ENCODE measurements at places on chromosomes 11 and 22. TPM values are rescaled to one million over a fixed set of nuclear protein-coding genes. Genes with fewer than 3 reads are reported as not detected.

DNA sequence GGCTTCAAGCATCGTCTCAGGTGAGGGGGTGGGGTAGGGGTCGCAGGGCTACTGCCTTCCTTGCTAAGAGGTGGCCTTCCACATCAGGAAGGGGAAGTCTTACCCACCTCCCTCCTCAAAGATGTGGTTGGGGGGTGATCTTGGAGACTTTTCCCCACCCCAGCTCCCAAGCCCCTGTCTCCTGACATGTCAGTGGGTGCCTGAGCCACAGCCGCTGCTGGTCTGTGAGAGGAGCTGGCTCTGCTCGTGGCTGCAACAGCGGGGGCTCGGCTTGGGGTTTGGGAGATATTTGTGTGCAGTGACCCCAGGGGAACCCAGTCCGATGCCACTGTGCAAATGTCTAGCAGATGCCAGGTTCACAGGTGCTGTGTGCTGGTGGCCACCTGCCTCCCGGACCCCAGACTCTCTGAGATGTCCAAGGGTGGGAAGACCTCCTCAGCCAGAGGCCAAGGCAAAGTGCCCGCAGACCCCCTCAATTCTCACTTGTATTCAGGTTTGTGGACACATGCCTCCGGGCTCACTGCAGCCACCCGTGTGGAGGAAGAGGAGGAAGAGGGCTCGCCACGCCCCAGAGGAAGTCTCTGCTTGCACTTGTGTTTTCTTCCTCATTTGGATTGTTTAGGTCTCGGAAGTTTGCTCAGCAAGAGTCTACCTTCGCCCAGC is 1.9 kb downstream of the KCNQ1 start:
- H3K36me3 ChIP-seq: no peaks in the 10 kb centered on the region
- peaks cover 28% of the 10 kb centered on the region for H3K4me1 ChIP-seq
- no peaks in the 10 kb centered on the region for H3K27me3 ChIP-seq

GRCh38 chr11:23320131-23320530 is 459.9 kb upstream of the CCDC179 start:
- no peaks in the 10 kb centered on the region for H3K36me3 ChIP-seq
- DNase-seq: no peak
- no peaks in the 10 kb centered on the region for H3K27me3 ChIP-seq
- H3K4me3 ChIP-seq: no peak overlapping the region
- H3K27ac ChIP-seq: no peak overlapping the region

DNA sequence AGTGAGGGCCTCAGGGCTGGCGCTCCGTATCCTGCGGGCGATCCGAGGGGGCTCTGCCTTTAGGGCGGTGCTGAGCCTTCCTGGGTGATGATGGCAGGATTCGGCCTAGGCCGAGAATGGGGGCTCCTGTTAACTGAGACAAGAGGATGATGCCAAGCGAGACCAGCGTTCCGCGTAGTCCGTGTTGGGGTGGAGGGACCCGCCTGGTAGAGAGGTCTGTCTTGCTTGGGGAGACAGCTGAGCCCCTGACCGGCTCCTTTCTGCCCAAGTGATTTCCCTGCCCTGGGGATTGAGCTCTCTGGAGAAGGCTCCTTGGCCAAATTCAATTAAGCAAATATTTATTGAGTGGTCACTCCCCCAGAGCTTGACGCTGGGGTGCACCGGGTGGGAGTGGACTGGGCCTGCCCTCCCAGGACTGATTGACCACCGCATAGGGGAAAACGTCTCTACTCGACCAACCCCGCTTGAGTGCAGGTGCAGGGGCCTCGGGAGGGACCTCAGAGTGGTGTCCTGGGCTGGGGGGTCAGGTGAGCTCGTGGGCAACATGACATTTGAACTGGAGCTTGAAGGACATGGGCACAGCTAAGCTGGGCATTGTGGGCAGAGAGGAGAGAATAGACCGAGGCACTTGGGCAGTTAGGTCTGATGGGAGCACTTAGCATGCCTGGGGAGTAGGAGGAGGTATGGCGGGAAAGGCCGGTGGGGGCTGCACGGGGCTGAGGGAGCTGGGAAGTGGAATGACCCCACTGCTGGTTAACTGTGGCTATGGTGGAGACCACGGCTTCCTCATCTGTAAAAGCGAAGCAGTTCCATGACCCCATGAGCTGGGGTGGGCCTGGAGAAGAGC is 1.1 kb downstream of the GNAZ start:
- no peaks in the 10 kb centered on the region for H3K36me3 ChIP-seq
- peaks cover 15% of the 10 kb centered on the region for H3K27me3 ChIP-seq
- H3K4me3 ChIP-seq: peak overlapping the region; percentile 68
- H3K4me1 ChIP-seq: peaks cover 19% of the 10 kb centered on the region
- DNase-seq: no peak

- H3K27ac ChIP-seq: no peak overlapping the region
- peak; percentile 47 for DNase-seq
- H3K27me3 ChIP-seq: peaks cover 10% of the 10 kb centered on the region
- no peak overlapping the region for H3K4me3 ChIP-seq
- peaks cover 4% of the 10 kb centered on the region for H3K4me1 ChIP-seq
- H3K36me3 ChIP-seq: no peaks in the 10 kb centered on the region
These were observed 63.5 kb upstream of the CAPRIN1 start for GRCh38 chr11:33987975-33988580.

GRCh38 chr11:61777234-61778090 is 14.9 kb downstream of the TMEM258 start:
- no peaks in the 10 kb centered on the region for H3K36me3 ChIP-seq
- H3K4me1 ChIP-seq: peaks cover 10% of the 10 kb centered on the region
- H3K27me3 ChIP-seq: no peaks in the 10 kb centered on the region

- no peaks in the 10 kb centered on the region for H3K36me3 ChIP-seq
- peaks cover 16% of the 10 kb centered on the region for H3K4me1 ChIP-seq
- no peak overlapping the region for H3K4me3 ChIP-seq
- no peaks in the 10 kb centered on the region for H3K27me3 ChIP-seq
- no peak for DNase-seq
These were observed 12.1 kb downstream of the CPSF7 start for GRCh38 chr11:61417670-61418069.

DNA sequence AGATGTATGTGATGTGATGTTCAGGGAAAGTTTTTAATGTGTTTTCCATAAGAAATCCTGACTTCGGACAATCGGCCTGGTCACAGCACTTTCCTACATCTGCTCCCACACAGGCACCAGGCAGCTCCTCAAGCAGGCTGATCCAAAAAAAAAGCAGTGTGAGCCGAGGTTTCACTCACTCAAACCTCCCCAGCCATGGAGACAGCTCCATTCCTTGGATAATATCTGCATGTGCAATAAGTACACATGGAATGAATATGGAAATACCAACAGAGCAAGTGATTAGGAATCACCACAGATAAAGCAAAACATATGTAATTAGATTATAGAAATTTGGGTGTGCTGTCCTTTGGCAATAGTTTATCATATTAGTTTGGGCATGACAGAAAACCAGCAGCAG is 88.8 kb upstream of the API5 start:
- no peak overlapping the region for H3K27ac ChIP-seq
- no peaks in the 10 kb centered on the region for H3K4me1 ChIP-seq
- no peak for DNase-seq
- no peak overlapping the region for H3K4me3 ChIP-seq
- no peaks in the 10 kb centered on the region for H3K36me3 ChIP-seq

DNA sequence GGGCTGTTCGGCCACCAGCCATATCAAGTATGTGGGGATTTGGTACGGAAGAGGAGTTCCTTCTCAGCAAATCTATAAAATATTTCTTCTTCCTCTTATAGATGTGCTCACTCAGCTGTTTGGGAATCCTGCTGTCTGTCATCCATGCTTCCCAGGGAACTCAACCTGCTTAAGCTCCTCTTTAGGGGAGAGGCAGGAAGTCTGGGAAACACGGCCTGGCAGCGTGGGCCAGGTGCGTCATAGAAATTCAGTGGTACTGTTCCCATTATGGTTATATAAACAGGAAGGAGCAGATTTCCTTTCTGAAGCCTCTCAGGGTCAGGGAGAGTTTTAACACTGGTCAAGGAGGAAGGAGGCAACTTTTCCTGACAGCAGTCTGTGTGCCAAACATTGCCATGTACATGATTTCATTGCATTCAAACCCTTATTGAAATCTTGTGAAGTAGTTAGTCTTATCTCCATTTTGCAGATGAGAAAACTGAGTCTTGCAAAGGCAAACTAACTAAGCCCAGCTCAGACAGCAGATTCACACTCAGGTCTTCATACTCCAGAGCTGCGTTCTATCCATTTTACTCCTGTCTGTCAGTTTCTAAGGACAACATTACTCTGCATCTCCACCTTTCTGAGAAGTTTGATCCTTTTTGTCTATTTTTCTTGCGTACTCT is 35.4 kb upstream of the AMOTL1 start:
- H3K4me3 ChIP-seq: no peak overlapping the region
- no peak overlapping the region for H3K27ac ChIP-seq
- peaks cover 43% of the 10 kb centered on the region for H3K27me3 ChIP-seq
- H3K36me3 ChIP-seq: no peaks in the 10 kb centered on the region

DNA sequence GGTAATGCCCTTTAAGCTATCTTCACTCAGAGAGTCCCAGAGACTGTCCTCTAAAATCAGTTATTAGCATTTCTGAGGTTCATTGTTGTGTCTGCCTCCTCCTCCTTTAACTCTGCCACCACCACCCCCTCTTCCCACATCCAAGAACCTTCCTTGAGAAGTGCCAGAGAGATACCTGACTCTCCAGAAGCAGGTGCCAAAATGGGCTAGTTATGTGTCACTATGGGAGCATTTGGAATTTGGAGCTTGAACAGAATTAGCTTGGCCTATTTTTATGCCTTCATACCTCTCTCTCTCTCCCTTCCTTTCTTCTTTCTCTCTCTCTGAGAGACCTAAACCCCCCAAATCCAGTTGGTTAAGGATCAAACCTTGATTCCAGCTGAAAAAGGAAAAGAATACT is 75.9 kb downstream of the AMOTL1 start:
- peaks cover 41% of the 10 kb centered on the region for H3K27me3 ChIP-seq
- H3K4me3 ChIP-seq: no peak overlapping the region
- no peaks in the 10 kb centered on the region for H3K4me1 ChIP-seq
- no peak for DNase-seq
- H3K36me3 ChIP-seq: no peaks in the 10 kb centered on the region

DNA sequence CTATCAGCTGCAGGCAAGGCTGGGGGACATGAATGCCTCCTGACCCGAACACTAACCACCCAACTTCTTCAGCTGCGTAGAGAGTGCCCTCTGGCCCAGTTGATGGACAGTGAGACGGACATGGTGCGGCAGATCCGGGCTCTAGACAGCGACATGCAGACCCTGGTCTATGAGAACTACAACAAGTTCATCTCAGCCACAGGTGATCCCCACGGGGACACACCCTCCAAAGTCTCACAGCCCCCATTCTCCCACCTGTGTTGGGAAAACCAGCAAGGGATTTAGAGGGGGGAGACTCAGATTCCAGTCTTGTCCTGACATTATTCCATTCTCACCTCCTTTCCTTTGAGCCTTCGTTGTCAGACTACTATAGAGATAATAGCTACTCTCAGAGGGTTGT is 912 bp downstream of the VPS51 start:
- peak overlapping the region; percentile 77 for H3K27ac ChIP-seq
- no peaks in the 10 kb centered on the region for H3K36me3 ChIP-seq
- no peaks in the 10 kb centered on the region for H3K27me3 ChIP-seq
- no peak for DNase-seq

DNA sequence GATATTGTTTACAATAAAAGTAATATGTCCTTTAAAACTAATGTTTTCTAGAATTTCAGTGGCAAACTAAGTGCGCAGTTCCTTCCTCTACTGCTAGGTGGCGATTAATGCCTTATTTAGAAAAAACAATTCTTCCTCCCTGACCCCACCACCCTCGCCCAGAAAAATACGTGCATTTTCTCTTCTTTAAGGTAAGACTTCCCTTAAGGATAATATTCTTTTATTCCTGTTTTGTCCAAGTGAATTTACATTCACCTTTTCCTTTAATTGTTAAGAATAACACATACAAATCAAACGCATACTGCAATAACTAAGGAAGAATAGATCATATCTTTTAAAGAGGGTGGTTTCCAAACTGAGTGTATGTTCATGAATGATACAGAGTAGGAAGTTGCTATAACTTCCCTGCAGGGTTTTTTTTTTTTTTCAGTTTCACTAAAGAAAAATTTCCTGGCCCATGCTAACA is 17.0 kb upstream of the PSMA1 start:
- peak overlapping the region; percentile 89 for H3K27ac ChIP-seq
- no peaks in the 10 kb centered on the region for H3K36me3 ChIP-seq
- H3K4me1 ChIP-seq: peaks cover 3% of the 10 kb centered on the region
- H3K27me3 ChIP-seq: no peaks in the 10 kb centered on the region

- H3K36me3 ChIP-seq: peaks cover 2% of the 10 kb centered on the region
- H3K4me1 ChIP-seq: peaks cover 45% of the 10 kb centered on the region
- DNase-seq: no peak
- H3K27me3 ChIP-seq: no peaks in the 10 kb centered on the region
- peak overlapping the region; percentile 94 for H3K27ac ChIP-seq
These were observed 50.2 kb downstream of the LIF start for GRCh38 chr22:30196141-30196879.

DNA sequence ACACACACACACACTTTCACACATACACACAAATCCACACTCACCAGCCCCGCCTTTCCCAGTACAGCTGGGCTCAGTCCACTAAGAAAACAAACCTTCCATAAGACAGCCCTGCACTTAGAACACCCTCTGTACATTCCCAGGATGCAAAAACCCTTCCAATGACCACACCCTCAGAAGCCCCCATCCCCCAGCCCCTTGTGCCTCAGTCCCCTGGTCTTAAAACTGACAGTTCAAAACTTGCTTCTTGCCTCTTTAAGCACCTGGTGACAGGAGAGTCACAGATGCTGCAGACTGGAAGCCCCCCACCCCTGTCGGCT is 23.0 kb downstream of the APLNR start:
- no peak overlapping the region for H3K4me3 ChIP-seq
- H3K4me1 ChIP-seq: no peaks in the 10 kb centered on the region
- H3K36me3 ChIP-seq: no peaks in the 10 kb centered on the region
- H3K27ac ChIP-seq: no peak overlapping the region
- H3K27me3 ChIP-seq: peaks cover 26% of the 10 kb centered on the region
- no peak for DNase-seq

KCTD17 gene
- 26.1 TPM for total RNA-seq

MRGPRF gene
- total RNA-seq: not detected

UFD1 gene
- total RNA-seq: 79.2 TPM

Data from T-helper 17 cell (primary cell).